Nasal cavity respiratory epithelium epithelial cell of viscerocranial mucosa (primary cell): ENCODE measurements at places on chromosomes 7 and 10. TPM values are rescaled to one million over a fixed set of nuclear protein-coding genes. Genes with fewer than 3 reads are reported as not detected.

Gene COL1A2
- 0.34 and 2.3 TPM in 2 replicates for total RNA-seq

Gene PNLIP
- not detected in 2 replicates for total RNA-seq

Gene ZPBP
- not detected in 2 replicates for total RNA-seq

Gene MSS51
- total RNA-seq: 0.68 and 1.4 TPM in 2 replicates

Gene ZNF804B
- total RNA-seq: not detected in 2 replicates

Gene MYPN
- under 0.01 TPM in 1 of 2 replicates, not detected in the other for total RNA-seq

Gene GJD4
- total RNA-seq: 0.07 TPM in 1 of 2 replicates, not detected in the other

Gene STEAP1
- 9.9 and 20.1 TPM in 2 replicates for total RNA-seq

Gene EPHB6
- total RNA-seq: 0.34 and 3.2 TPM in 2 replicates

Gene MYOZ1
- not detected in 2 replicates for total RNA-seq

Gene AASS
- total RNA-seq: 6.6 and 14.0 TPM in 2 replicates

Gene TWIST1
- not detected in 2 replicates for total RNA-seq

Gene PDAP1
- 37.9 and 57.8 TPM in 2 replicates for total RNA-seq

Gene ERVW-1
- total RNA-seq: not detected in 2 replicates

Gene TBX20
- under 0.01 TPM in 1 of 2 replicates, not detected in the other for total RNA-seq

Gene HOXA1
- total RNA-seq: 0.07 and 0.68 TPM in 2 replicates

Gene ZP3
- 19.1 and 19.4 TPM in 2 replicates for total RNA-seq

Gene LOXL4
- 2.0 TPM in 1 of 2 replicates, not detected in the other for total RNA-seq

Gene MINDY4
- 1.4 and 3.5 TPM in 2 replicates for total RNA-seq

Gene GRM3
- total RNA-seq: not detected in 2 replicates

Gene NKX1-2
- total RNA-seq: 1.4 and 2.9 TPM in 2 replicates

Gene ZWINT
- 1.4 and 2.2 TPM in 2 replicates for total RNA-seq

Gene CFAP69
- total RNA-seq: 2.1 and 3.7 TPM in 2 replicates

Gene CUZD1
- total RNA-seq: 0.34 and 0.93 TPM in 2 replicates

Gene SPDYE8
- total RNA-seq: not detected in 2 replicates

Gene GNGT1
- total RNA-seq: not detected in 2 replicates

Gene TBC1D12
- total RNA-seq: 11.2 and 12.6 TPM in 2 replicates

Gene GNB2
- total RNA-seq: 82.7 and 130 TPM in 2 replicates

Gene MACROH2A2
- 10.6 and 16.9 TPM in 2 replicates for total RNA-seq

Gene CDHR1
- total RNA-seq: 0.68 and 2.8 TPM in 2 replicates

Gene VPS37D
- total RNA-seq: 1.0 and 1.3 TPM in 2 replicates

Gene SEPTIN14
- not detected in 2 replicates for total RNA-seq

Gene LIPM
- total RNA-seq: 0.34 TPM in 1 of 2 replicates, not detected in the other

Gene SPAM1
- total RNA-seq: not detected in 2 replicates

Gene WDR91
- 16.1 and 21.3 TPM in 2 replicates for total RNA-seq

Gene LLCFC1
- not detected in 2 replicates for total RNA-seq

Gene VENTX
- total RNA-seq: not detected in 2 replicates

Gene MINDY3
- total RNA-seq: 27.7 and 29.5 TPM in 2 replicates

Gene GPR22
- total RNA-seq: not detected in 2 replicates

Gene MKI67
- total RNA-seq: 0.14 and 0.34 TPM in 2 replicates

Gene HOXA4
- total RNA-seq: not detected in 2 replicates

Gene UNCX
- total RNA-seq: not detected in 2 replicates

Gene LIPK
- 0.21 and 0.68 TPM in 2 replicates for total RNA-seq

Gene CD36
- total RNA-seq: 1.0 and 117 TPM in 2 replicates

Gene SRGN
- total RNA-seq: 0.93 and 1.7 TPM in 2 replicates

Gene SYT15B
- total RNA-seq: not detected in 2 replicates

Gene GPR146
- 0.68 and 1.2 TPM in 2 replicates for total RNA-seq

Gene PIK3CG
- under 0.01 TPM in 1 of 2 replicates, not detected in the other for total RNA-seq

Gene CDK14
- 3.1 and 19.5 TPM in 2 replicates for total RNA-seq

Gene FAM171A1
- 5.8 and 22.2 TPM in 2 replicates for total RNA-seq

Gene CALHM1
- not detected in 2 replicates for total RNA-seq

Gene POM121C
- 7.2 and 21.7 TPM in 2 replicates for total RNA-seq

Gene GPR15LG
- total RNA-seq: under 0.01 and 1.2 TPM in 2 replicates

Gene IQCE
- total RNA-seq: 6.2 and 13.4 TPM in 2 replicates

Gene JCAD
- under 0.01 and 0.43 TPM in 2 replicates for total RNA-seq
